Posterior vena cava (tissue), 2 donors: ENCODE measurements at places on chromosomes 1 and 21.

- no peak for DNase-seq
Observed at GRCh38 chr1:240000634-240001033, 91.0 kb upstream of the FMN2 start.

DNA sequence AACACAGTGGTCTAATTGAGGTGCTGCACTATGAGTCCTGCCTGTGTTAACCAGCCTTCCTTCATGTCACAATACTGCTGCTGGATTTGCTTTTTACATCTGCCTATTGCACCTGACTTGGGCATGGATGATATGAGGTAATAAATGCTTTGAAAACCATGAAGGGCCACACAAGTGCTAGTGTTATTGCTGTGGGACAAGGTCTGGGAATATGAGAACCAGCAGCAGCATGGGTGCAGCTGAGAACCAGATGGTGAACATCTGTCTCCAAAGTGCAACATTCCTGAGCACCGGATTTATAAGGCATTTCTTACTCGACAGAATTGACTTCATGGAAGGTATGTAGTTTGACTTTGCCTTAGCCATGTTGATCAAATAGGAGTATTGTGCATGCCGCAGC is 16.6 kb downstream of the TRIM45 start:
- no peak for DNase-seq

DNA sequence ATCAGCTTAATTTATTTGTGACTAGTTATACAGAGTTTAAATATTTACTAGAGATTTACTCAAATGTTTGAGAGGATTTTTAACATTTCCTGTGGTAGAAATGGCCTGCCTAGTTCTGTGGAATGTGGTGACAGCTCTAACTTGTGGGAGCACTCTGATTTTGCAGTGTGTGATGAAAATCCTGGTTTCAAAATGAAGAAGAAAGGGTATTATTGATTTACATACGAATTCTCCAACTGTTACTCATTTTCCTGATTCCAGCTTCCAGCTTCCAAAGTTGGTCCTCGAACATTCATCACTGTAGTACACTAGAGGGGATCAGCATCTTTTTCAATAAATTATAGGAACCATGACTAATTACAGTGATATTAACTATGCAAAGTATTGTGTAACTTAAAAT is 462.7 kb upstream of the PKN2 start:
- DNase-seq, result no peak

- peak; percentile 91 for DNase-seq
Observed at GRCh38 chr1:8348777-8349472, 31.0 kb downstream of the SLC45A1 start.

- no peak for DNase-seq
Observed at GRCh38 chr21:45724345-45724961, 80.9 kb downstream of the PCBP3 start.

- no peak for DNase-seq
Observed at GRCh38 chr1:66033781-66034180, 241.1 kb downstream of the PDE4B start.

DNA sequence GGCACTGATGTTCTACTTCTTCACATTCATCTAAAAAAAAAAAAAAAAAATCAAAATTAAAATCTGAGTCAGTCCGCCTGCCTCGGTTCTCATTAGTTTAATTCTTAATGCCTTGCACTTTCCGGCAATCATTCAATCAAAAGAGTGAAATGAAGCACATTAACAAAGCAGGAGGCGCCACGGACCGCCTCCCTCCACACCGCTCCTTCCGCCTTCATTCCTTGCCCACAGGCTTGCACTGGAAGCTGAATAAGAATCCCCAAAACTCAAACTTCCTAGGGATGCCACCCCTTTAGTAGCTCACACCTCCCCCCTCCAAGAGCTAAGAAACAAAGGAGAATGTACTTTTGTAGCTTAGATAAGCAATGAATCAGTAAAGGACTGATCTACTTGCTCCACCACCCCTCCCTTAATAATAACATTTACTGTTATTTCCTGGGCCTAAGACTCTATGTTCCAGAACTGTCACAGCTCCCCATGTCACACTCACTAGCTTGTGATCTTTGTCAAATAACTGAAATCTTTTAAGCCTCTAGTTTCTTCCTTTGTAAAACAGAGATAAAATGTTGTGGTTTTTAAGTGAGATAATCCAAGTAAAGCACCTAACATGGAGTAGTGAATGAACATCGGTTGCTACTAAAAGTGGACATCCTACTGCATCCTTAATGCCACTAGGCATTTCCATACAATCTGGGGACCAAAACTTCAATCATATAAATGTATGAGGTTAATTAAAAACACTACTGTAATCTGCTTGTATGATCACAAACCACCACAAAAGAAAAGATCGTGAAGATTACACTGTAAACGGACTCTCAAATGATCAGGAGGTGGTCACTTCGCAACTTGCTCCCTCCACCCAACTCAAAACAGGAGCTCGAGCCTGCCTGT is 27.4 kb downstream of the LGALS8 start:
- DNase-seq, result no peak

- peak; percentile 91 for DNase-seq
Observed at GRCh38 chr21:41802684-41803083, 35.8 kb upstream of the RIPK4 start.

- no peak for DNase-seq
Observed at GRCh38 chr1:42921769-42922168, 36.9 kb downstream of the SLC2A1 start.

- DNase-seq, result no peak
Observed at GRCh38 chr1:239879321-239880170, 212.1 kb upstream of the FMN2 start.
